Occipital lobe (tissue), 3 donors: ENCODE measurements at places on chromosomes 6 and 20.

- DNase-seq, result no peak
Measured at GRCh38 chr20:14536738-14537137, 199.3 kb upstream of the FLRT3 start.

GRCh38 chr6:86128130-86128814, 485.6 kb upstream of the SYNCRIP start:
- DNase-seq, result no peak

GRCh38 chr20:23079016-23079351, 7.1 kb downstream of the CD93 start:
- DNase-seq, result no peak

- DNase-seq, result no peak
Measured at GRCh38 chr20:434661-435419, 26.7 kb downstream of the RBCK1 start.

GRCh38 chr6:28212510-28213212, 12.4 kb upstream of the ZSCAN9 start:
- DNase-seq, result no peak

DNA sequence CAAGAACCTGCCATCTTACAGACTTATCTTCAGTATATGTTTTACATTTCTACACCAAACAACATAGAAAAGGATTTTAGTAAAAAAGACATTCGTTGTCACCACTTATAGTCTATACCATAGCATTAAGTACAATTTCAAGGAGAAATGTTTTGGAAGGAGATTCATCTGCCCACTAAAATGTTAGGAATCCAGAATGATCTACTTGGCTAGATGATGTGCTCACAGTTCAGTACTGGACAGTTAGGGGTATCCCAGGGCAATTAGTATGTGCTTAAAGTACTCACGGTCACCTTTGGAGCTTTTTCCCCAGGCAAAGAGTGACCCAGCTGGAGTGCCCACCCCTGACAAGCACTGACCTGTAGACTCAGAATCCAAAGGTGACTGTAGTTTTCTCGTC, 222.9 kb downstream of the SLC24A3 start:
- DNase-seq, result no peak

DNA sequence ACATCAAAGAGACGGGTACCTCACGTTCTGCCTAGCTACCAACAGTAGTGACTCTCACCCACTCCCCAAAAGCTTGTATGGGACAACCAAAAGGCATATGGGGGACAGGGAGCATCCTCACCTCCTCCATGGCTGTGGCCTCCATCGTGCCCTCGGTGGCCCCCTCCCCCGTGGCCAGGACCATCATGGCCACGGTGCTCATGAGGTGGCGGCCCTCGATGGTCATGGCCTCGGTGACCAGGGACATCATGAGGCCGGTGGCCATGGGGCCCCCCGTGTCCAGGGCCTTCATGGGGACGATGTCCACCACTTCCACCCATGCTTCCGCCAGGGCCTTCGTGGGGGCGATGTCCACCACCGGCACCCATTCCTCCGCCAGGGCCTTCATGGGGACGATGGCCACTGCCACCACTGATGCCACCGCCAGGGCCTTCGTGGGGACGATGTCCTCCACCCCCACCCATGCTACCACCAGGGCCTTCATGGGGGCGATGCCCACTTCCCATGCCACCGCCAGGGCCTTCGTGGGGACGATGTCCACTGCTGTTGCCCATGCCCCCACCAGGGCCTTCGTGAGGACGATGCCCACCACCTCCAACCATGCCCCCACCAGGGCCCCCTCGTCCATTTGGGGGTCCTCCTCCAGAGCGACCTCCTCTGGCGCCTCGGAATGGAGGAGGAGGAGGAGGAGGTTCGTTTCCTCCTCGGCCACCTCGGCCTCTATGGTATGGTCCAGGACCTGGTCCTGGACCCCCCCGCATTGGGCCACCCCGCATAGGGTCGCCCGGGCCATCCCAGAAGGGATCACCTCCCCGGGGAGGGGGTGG, 15.0 kb downstream of the PPP1R10 start:
- no peak for DNase-seq

GRCh38 chr6:42787063-42787472, 5.2 kb downstream of the BICRAL start:
- no peak for DNase-seq

GRCh38 chr6:142867355-142867801, 77.6 kb downstream of the HIVEP2 start:
- DNase-seq, result no peak

GRCh38 chr6:35087361-35088280, 53.5 kb downstream of the TCP11 start:
- no peak for DNase-seq

DNA sequence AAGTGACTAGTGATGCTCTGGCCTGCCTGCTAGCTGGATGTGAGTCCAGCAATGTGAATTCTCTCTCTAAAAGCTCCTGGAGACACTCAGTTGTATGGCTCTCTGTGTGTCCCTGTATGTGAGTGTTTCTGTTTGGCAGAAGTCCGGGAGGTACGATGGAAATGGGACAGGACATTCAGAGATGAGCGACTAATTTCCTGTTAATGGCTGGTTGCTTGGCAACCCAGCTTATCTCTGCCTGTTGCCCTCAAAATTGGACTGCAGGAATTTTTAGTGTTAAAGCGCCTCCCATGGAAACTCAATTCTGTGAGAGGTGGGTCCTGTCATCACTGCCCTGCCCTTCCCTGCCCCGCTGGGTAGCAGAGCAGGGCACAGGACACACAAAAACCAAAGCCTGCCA, 136.8 kb upstream of the LRFN2 start:
- no peak for DNase-seq

DNA sequence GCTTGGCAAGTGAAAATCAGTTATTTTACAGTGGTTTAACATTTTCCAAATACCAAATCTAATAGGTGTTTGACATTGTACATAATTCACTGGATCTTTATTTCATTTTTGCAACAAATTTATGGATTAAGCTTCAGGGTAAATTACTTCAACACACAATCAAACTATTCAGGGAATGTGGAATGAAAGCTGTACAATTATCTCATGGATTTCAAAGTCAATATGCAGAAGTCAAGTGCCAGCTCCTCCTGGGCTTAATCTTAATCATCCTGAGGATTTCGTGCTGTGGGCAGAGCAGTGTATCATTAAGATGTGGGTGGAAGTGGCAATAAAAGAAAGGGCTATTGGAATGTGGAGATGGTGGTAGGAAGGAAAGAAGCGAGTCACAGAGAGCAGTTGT, 548.8 kb downstream of the COL12A1 start:
- no peak for DNase-seq

DNA sequence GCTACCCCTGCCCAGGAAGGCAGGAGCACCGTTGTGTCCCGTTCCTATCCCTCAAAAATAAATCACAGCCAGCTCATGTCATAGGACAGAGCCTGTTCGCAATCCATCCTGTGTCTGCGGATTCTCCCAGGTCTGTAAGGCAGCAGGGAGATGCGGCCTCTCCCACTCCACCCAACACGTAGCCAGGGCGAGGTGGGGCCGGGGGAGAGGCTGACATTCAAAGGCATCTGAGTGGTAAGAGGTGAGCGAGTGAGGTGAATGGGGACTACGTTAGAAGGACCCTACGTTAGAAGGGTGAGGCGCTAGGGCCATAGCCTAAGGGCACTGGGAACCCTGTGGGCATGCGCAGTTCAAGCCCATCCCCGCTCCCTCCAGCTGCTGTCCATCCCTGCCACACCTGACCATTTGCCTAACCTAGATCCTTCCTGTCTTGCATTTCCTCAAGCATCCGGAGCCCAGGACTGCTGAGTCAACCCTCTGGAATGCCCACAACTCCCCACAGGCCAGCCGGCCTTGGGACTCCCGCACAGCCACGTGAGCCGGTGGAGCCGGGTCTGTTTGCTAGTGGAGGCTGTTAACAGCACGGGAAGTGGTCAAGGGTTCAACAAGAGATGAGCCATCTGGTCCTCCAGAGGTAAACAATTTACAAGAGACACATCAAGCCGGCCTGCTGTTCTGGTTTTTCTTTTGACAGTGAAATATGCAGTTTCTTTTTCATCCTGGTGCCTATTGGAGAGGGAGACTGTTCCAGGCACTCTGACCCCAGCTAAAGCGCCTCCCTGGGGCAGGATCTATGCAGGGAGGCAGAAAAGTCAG, 45.9 kb downstream of the RIPOR3 start:
- no peak for DNase-seq

DNA sequence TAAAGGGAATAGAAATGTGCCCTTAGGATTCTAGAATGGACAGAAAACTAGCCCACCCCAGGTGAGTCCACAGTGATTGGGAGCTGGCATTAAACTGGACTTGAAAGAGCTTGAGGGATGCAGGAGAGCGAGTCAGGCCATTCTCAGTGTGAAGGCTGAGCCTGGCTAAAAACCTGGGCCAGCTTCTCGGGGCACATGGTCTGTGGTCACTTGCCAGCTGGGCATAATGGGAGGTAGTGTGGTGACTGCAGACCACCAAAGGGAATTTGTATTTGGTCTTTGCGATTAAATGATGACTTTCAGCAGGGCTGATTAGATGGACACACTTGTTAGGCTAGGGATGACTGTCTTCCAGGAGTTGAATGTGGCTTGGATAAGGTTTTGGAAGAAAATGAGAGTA, 71.3 kb downstream of the TULP4 start:
- no peak for DNase-seq
